Heart left ventricle (tissue), 16 donors: ENCODE measurements at places on chromosomes 2 and 18. TPM values are rescaled to one million over a fixed set of nuclear protein-coding genes. Genes with fewer than 3 reads are reported as not detected.

Gene KCTD1
- polyA plus RNA-seq, result 4.8 TPM

Gene SIX3
- not detected for polyA plus RNA-seq

Gene CD8A
- 0.33 TPM for polyA plus RNA-seq

Gene MBOAT2
- 4.5 TPM for polyA plus RNA-seq

Gene EMILIN1
- polyA plus RNA-seq, result 31.2 TPM

Gene WDR75
- 10.6 TPM for polyA plus RNA-seq

Gene DUSP19
- 1.5 TPM for polyA plus RNA-seq

Gene NDUFS1
- polyA plus RNA-seq, result 168 TPM

Gene RAX
- not detected for polyA plus RNA-seq

Gene TWSG1
- polyA plus RNA-seq, result 6.9 TPM

Gene CLEC4F
- 0.46 TPM for polyA plus RNA-seq

Gene SCN1A
- not detected for polyA plus RNA-seq

Gene CYTIP
- polyA plus RNA-seq, result 1.00 TPM

Gene UGT1A8
- polyA plus RNA-seq, result not detected

Gene GAL3ST2
- not detected for polyA plus RNA-seq

Gene AGXT
- polyA plus RNA-seq, result 0.06 TPM

Gene MSTN
- 0.01 TPM for polyA plus RNA-seq

Gene PROKR1
- 0.08 TPM for polyA plus RNA-seq

Gene UGT1A10
- not detected for polyA plus RNA-seq

Gene OTOS
- polyA plus RNA-seq, result not detected

Gene DYSF
- 25.5 TPM for polyA plus RNA-seq

Gene LBX2
- polyA plus RNA-seq, result 0.27 TPM

Gene NTSR2
- not detected for polyA plus RNA-seq

Gene EVX2
- not detected for polyA plus RNA-seq

Gene EIF2B4
- 69.0 TPM for polyA plus RNA-seq

Gene CREG2
- not detected for polyA plus RNA-seq

Gene RBM43
- 1.1 TPM for polyA plus RNA-seq

Gene PLCL1
- 22.0 TPM for polyA plus RNA-seq

Gene CFAP53
- 0.15 TPM for polyA plus RNA-seq

Gene ZAP70
- polyA plus RNA-seq, result 0.58 TPM

Gene XPO1
- 31.1 TPM for polyA plus RNA-seq

Gene MAL
- polyA plus RNA-seq, result 8.4 TPM

Gene KCNG2
- not detected for polyA plus RNA-seq

Gene EGR4
- polyA plus RNA-seq, result not detected

Gene CHRNA1
- 0.99 TPM for polyA plus RNA-seq

Gene SCG2
- 0.07 TPM for polyA plus RNA-seq

Gene DES
- polyA plus RNA-seq, result 19,385 TPM

Gene FAM237A
- polyA plus RNA-seq, result not detected

Gene KCNJ3
- polyA plus RNA-seq, result 0.07 TPM
